ENCODE measurements at places on chromosomes 1 and 21.

- DNase-seq, result no peak
Measured at GRCh38 chr1:24248859-24249258, 61.8 kb upstream of the IFNLR1 start.

DNA sequence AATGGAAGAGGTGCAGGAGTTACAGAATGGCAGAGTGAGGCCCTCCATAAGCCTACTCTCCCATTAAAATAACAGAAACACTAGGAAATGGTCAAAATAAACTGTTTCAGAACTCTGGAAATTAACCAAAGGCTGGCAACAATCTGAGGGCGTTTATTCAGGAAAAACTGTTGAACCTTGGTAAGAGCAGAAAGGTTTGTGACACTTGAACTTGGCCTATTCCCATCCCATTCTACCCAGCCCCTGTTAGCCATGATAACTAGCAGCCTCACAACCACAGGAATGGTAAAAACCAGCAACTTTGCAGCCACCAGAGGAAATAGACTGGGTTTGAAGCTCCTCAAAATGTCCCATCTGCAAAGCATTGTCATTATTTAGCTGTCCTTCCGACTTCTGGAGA lies 256.8 kb downstream of the RHOU start:
- no peak for DNase-seq

- DNase-seq, result no peak
Measured at GRCh38 chr21:15409031-15409430, 320.8 kb upstream of the USP25 start.

GRCh38 chr1:206666031-206666561 lies 18.6 kb upstream of the MAPKAPK2 start:
- DNase-seq, result no peak

- DNase-seq, result no peak
Measured at GRCh38 chr1:152760551-152761190, 2.8 kb downstream of the KPRP start.

Measured in CMK (cell line).